ENCODE measurements at places on chromosomes 6 and 20.

- DNase-seq: no peak
These were observed 2.4 kb downstream of the AGPAT4 start for GRCh38 chr6:161271343-161272030.

GRCh38 chr6:74914888-74915287 is 291.0 kb downstream of the COL12A1 start:
- no peak for DNase-seq

DNA sequence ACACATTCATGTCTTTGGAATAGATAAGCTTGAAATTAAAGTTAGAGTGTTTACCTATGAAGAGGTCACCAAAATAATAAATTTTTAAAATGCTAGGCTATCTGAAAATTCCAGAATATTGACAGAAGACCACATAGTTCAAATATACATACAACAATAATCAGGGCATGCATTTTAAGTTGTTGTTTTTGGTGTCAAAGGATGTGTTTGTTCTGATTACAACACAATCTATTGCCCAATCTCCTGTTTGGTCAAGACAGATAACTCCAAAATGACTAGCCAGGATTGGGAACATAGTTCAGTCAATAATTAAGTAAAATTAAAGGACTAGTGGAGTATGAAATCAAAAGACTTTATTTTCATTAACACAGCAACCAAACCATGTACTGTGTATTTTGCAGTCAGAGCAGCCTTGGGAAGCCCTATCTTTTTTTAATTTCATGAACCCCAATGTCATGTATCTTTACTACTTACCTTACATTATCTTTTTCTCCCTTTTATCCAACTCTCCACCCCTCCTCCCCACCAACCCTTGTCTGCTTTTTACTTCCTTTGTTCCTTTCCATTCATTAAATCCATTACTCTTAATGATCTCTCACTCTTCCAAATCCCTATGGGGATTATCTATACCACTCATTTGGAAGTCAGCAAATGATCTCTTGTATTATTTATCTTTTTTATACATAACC is 111.2 kb downstream of the CDK19 start:
- no peak for DNase-seq

DNA sequence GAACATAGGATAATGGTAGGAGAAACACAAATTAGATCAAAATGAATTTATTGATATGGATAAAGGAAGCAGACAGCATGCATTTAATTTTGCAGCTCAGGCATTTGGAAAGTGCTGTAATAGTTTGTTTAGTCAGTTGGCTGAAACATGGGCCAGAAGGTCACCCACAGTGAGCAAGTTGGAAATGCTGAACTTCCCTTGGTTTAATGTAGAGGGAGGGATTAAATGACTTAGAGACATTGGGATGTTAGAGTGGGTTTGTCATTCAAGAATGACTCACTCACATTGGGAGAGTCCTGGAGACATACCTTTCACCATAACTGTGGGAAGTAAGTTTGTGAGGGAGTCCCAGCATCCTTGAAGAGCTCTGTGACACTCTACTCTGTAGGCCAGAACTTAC is 231.5 kb upstream of the PLCB4 start:
- no peak for DNase-seq

DNA sequence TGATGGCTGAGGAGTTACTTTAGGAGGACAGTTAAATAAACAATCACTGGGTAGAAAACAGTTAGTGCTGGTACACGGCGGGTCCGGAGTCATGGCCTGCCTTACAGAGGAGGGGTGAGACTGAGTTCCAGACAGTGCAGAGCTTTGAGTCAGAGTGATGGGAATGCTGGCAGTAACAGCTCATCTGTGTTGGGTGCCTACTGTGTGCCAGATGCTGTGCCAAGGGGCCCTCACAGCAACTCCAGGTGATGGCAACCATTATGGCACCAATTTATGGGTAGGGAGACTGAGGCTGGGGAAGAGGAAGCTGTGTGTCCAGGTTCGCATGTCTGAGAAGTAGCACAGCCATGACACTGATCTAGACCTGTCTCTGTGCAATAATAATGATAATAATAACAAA is 132.6 kb downstream of the CEBPB start:
- no peak for DNase-seq

DNA sequence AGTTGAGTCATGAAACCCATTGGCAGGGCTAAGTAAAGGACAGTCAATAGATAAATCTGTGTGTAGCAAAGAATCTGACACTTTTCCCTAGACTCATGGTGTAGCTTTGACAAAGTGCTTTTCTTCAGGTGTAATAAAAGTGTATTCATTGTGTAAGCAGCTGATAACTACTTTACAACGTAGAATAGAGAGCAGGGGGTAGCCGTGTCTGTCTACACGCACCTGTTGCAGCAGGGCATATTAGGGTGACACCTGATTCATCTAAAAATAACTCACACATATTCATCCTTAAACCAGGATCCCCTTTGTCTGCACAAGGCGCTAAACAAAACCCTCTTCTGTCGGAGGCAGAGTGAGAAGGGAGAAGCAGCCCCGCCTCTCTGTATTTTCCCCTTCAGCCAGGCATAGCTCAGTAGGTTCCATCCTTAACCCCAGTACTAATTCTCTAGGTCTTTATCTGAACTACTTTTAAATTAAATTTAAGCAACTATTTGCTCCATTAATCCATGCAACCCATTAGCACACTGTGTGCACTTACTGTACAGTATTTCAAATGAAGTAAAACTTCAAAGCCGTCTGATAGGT is 306.7 kb upstream of the SASH1 start:
- DNase-seq: no peak

GRCh38 chr20:15158533-15158932 is 821.1 kb upstream of the FLRT3 start:
- DNase-seq: no peak

- DNase-seq: no peak
These were observed 22.1 kb upstream of the EYA2 start for GRCh38 chr20:46872328-46873211.

DNA sequence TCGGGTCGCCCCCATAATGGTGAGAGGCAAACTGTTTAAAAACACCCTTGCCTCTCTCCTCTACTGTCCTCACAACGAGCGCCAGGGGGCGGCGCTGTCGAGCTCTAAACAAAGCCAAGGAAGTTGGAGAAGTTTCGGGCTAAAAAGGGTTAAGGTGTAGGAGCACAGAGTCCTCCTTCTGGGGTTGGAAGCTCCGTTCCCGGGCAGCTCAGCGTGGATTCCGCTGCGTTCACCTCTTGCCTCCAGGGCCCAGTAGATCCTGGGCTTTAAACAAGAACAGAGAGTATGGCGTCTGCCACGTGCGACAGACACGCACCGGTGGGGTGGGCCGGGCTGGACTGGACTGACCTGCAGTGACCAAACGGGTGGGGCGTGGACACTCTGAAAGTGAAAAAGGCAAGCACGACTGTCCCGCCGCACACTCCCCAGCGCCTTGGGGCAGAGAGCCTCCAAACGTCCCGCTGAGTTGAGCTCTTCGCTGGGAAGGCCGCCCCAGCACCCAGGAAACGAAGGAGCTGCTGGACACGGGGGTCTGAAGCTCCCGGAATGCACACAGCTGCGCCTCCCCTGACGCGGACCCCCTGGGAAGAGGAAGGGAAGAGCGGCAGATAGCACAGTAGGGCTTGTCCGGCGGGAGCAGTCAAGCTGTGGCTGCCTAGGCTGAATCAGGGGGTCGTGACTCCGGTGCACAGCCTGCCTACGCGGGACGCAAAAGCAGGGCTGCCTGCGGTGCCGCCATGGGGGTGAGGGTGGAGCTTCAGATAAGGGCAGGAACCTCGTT is 1.6 kb upstream of the THBD start:
- DNase-seq: no peak

DNA sequence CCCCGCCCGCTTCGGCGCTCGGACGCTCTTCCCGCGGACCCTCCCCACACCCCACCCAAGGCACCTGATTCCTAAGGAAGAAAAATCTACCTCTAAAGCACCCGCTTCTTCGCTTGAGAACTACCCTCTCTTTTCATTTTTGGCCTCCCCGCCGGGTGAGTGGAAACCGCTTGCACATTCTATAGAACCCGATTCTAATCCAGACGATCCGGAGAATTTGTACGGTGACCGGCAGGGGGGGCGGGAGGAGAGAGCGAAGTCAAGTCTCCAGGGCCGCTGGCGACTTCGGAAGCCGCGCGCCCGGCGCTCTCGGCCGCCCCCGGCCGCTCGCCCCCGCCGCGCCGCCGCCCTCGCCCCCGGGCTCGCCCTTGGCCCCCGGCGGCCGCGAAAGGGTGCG is at the start of gene RBM24:
RBM24 (plus strand) TSS at position 262 of the 397 bp plus-strand sequence. CDS start 221 bp downstream, outside the sequence.
- no peak for DNase-seq

DNA sequence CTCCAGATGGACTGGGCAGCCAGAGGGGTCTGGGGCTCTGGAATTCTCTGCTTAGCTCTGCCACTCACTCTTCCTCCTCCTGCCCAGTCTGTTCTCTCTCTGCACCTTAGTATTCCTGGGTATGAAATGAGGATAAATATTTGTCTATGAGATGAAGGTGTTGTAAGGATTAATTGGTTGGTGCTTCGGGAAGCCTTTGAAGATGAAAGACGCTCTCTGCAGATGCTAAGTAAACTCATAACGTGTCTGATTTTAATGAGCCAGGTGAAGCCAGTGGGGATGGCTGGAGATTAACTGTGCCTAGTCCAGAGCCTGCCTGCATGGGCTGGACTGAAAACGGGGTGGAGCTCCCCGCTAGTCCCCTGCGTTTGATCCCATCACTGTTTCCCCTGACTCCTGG is 23.1 kb upstream of the TCP11 start:
- DNase-seq: no peak

DNA sequence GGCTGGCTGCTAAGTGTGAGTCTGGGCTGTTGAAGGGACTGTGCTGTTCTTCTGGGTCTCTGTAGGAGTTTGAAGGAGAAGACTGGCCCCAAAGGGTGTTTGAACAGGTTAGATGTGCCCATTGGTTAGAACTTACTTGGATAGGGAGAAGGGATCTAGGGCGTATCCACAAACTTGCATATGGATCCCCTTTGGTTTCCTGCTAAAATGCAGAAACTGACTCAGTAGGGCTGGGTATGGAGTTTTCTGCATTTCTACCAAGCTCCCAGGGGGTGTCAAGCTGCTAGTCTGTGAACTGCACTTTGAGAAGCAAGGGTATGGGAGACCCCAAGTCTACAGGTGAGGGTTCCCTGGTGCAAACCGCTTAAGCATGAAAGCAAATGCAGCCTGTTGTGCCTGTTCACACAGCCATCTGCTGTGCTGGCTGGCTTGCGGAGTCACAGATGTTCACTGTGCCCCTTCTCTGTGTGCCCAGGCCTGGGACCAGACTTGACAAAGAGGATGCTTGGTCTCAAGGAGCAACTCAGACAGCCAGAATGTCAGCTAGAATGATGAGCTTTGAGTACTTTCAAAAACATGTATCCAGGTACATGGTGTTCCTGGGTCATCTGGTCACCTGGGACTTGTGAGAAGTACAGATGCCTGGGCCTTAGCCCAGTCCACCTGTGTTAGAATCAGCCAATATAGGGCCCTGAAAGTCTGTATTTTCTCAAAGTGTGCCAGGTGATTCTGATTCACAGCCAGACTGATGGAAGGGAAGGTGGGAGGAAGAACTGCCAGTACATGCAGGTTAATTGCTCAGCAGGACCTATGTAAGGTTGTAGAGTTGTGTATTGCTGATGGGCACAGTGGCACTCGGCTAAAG is 7.4 kb downstream of the PPP1R16B start:
- no peak for DNase-seq

DNA sequence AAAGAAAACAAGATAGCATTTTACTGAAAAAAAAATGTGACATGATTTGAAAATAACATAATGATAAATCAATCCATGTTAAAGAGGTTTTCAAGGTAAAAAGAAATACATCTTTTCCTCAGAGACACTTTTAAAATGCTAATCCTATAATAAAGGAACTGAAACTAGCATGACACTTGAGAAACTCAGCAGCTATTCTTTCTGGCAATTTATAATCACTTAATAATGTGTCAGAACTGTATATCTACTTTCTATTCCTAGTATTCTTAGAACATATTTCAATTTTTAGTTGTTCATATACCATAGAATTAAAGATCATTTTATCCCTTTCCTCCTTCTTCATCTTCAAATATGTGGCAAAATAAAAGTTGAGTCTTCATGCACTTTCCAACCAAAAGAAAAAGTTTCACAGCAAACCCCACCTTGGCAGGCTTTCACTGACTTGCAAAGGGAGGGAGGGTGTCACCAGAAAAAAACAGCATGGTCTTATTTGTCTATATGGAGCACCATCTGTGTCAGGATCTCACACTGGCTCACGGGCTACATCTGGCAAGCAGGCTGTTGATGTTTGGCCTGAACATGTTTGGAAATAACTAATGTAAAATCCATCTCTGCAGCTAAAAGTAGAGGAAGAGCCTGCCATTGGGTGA is 48.5 kb downstream of the FHL5 start:
- no peak for DNase-seq

DNA sequence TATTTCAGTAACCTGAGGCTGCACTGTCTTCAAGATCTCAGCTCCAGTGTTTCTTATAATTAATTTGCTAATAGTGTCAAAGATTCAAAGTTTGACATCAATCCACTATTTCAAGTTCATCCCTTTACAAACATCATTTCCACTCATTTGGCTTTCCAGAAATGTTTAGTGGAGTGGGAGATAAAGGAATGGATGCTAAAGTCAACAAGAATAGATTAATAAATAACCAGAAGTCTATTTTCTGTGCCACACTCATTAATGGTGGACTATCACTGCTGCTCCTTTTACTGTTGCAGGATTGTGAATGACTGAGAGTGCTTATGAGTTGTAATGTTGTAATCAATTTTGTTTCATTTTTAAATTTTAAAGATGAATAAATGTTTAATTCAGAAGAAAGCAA is 28.4 kb upstream of the EPM2A start:
- no peak for DNase-seq

GRCh38 chr6:35445691-35446090 is 6.4 kb upstream of the FANCE start:
- DNase-seq: no peak

DNA sequence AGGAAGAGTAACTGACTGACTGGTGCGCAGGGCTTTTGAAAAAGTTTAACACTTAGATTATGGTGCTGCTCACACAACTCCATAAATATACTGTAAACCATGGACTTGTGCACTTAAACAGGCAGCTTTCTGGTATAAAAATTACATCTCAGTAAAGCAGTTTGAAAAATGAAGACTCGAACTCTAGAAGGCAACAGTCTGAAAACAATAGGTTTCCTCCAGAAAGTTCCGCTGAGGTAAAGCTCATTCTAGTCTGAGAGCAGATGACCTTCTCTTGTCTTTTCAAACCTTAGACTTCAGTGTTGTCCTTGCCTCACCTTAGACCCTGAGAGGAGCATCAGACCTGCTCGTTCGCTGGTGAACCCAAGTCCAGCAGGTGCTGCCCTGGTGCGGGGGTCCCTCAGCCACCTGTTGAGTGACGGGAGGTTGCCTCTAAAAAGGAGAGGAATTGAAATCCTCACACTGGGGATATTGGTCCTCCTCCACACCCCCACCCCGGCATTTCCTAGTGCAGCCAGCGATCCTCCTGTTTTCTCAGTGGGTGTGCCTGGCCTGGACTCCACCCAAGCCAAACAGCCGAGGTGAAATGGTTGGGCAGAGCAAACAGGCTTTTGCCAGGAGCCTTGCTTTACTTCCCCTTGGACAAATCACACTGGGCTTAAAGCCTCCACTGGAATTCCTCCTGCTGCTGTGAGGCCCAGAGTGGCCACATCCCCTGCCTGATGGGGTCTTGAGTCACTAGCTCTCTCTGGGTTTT is 14.7 kb upstream of the PYGB start:
- DNase-seq: no peak

GRCh38 chr6:16049168-16049567 is 79.7 kb upstream of the MYLIP start:
- DNase-seq: no peak
